Naive thymus-derived CD4-positive, alpha-beta T cell (primary cell): ENCODE measurements at places on chromosomes 13 and 19. TPM values are rescaled to one million over a fixed set of nuclear protein-coding genes. Genes with fewer than 3 reads are reported as not detected.

ZNF112 gene
- total RNA-seq: not detected

- H3K36me3 ChIP-seq: no peaks in the 10 kb centered on the region
- DNase-seq: no peak
- H3K27me3 ChIP-seq: no peaks in the 10 kb centered on the region
- H3K27ac ChIP-seq: no peak overlapping the region
- H3K4me3 ChIP-seq: no peak overlapping the region
Measured at GRCh38 chr13:32041429-32041828, 9.9 kb downstream of the FRY start.

GRCh38 chr13:65724226-65724625 lies 1505.9 kb downstream of the PCDH9 start:
- no peaks in the 10 kb centered on the region for H3K4me1 ChIP-seq
- H3K36me3 ChIP-seq: no peaks in the 10 kb centered on the region
- DNase-seq: no peak
- no peaks in the 10 kb centered on the region for H3K27me3 ChIP-seq
- no peak overlapping the region for H3K4me3 ChIP-seq
- no peak overlapping the region for H3K27ac ChIP-seq

DNA sequence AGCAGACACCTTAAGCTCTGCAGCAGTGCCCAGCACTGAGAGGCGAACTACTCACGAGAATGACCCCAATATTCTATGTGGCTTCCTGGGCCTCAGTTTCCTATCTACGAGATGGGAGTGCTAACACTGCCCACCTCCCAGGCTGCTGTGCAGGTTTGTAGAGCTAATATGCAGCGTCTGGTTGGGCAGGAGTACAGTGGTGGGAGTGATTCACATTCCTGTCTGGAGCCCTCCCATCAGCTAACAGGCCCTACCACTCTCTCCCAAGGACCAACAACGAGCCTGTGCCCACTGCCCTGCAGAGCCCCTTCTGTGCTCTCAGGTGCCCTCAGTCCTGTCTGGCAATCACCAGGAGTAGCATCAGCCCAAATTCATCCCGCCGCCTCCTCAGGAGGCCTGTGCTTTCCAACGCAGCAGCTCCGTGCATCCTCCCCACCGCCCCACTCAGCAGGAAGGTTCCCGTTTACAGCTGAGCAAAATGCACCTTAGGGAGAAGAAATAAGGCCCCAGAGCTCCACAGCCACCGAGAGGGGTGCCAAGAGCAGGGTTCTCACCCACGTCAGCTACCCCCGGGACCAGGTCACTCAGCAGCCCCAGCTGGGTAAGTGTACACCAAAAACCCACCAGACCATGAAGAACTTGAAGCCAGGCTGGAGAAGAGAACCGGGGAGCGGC lies 6.6 kb downstream of the AKT2 start:
- no peaks in the 10 kb centered on the region for H3K36me3 ChIP-seq
- H3K27ac ChIP-seq: no peak overlapping the region
- no peaks in the 10 kb centered on the region for H3K27me3 ChIP-seq
- no peak for DNase-seq
- peaks cover 71% of the 10 kb centered on the region for H3K4me1 ChIP-seq
- H3K4me3 ChIP-seq: no peak overlapping the region

DNA sequence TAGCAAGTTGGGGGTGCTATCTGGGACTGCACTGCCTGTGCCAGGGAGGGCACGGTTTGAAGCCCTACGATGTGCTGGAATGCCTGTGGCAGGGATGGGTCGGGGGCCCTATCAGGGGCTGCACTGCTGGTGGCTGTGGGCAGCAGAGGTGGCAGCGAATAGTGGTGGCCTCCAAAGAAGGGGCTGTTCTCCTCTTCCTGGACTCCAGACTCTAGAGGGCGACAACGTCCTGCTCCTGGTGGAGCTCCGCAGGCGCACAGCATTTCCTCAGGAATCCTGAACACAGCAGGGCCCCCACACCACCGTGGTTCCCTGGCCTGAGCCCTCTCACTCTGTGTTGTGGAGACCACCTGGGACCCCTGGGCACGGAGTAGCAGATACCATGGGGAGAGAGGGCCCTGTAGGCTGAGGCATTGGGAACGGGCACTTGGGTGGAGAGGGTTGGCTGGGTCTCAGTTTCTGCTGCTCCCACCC lies 145.6 kb downstream of the TNFRSF19 start:
- H3K4me1 ChIP-seq: no peaks in the 10 kb centered on the region
- no peak overlapping the region for H3K4me3 ChIP-seq
- no peaks in the 10 kb centered on the region for H3K27me3 ChIP-seq
- H3K36me3 ChIP-seq: no peaks in the 10 kb centered on the region
- H3K27ac ChIP-seq: no peak overlapping the region

DNA sequence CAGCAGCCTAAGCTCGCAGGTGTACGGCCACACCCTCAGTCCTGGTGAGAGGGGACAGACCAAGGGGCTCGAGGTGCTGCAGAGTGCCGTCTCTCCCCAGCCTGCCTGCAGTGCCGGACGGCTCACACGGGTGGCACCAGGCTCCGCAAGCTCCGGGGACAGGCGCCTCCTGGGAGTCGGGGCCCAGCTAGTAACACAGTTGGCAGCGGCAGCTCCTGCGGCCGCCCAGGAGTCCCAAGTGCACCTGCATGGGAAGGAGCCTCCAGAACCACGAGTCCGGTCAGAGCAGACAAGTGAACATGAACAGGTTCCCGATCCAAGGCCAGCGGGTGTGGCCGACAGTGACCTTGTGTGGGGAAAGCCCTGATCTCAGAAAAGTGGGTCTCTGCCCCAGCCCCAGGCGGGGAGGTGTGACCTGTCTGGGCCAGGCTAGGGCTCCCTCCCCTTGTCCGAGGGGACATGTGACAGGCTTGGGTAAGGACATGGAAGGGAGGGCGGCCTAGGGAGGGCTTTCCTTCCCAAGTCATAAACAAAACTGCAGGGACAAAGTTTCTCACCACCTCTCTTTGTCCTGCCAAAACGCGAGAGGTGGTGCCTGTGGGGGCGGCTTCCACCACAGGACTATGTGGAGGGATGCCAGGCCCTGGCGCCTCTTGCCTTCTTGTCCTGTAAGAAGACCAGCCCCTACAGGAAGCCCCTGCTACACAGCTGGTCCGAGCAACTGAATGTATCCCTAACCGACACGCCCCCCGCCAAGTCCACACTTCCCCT lies 46.5 kb downstream of the MLLT1 start:
- no peaks in the 10 kb centered on the region for H3K36me3 ChIP-seq
- H3K4me3 ChIP-seq: no peak overlapping the region
- no peak for DNase-seq

DNA sequence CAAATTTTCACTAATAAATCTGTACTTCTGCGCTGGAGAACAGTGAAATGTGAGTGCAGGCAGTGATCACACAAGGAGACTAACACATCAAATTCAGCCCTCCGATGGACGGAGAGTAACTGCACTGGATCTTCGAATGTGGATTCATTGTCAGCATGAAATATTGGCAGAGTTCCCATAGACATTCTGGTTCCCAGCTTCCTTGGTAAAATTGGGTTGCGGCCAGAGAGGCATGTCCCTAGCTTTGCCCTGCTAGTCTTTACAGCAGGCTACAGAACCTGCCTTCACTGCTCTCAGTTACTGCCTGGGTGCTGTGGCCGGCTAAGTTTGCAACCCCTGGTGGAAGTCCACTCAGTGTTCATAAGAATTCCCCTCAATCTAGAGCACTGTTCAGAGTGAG lies 32.3 kb upstream of the UQCRFS1 start:
- DNase-seq: no peak
- H3K36me3 ChIP-seq: no peaks in the 10 kb centered on the region
- no peak overlapping the region for H3K4me3 ChIP-seq
- no peak overlapping the region for H3K27ac ChIP-seq
- H3K4me1 ChIP-seq: no peaks in the 10 kb centered on the region

- H3K4me1 ChIP-seq: no peaks in the 10 kb centered on the region
- H3K4me3 ChIP-seq: no peak overlapping the region
- no peaks in the 10 kb centered on the region for H3K27me3 ChIP-seq
- DNase-seq: no peak
- no peak overlapping the region for H3K27ac ChIP-seq
Measured at GRCh38 chr19:13299838-13300237, 149.6 kb downstream of the IER2 start.

GRCh38 chr13:98813993-98814392 lies 61.5 kb upstream of the SLC15A1 start:
- H3K27me3 ChIP-seq: no peaks in the 10 kb centered on the region
- no peak for DNase-seq
- no peak overlapping the region for H3K4me3 ChIP-seq
- H3K27ac ChIP-seq: no peak overlapping the region

- no peak overlapping the region for H3K4me3 ChIP-seq
- H3K36me3 ChIP-seq: no peaks in the 10 kb centered on the region
- peaks cover 25% of the 10 kb centered on the region for H3K4me1 ChIP-seq
- H3K27ac ChIP-seq: peak overlapping the region; percentile 43
- no peak for DNase-seq
- H3K27me3 ChIP-seq: no peaks in the 10 kb centered on the region
Measured at GRCh38 chr19:34351382-34351826, 13.6 kb upstream of the GPI start.
